ENCODE measurements at places on chromosomes 2 and 18. TPM values are rescaled to one million over a fixed set of nuclear protein-coding genes. Genes with fewer than 3 reads are reported as not detected.

DNA sequence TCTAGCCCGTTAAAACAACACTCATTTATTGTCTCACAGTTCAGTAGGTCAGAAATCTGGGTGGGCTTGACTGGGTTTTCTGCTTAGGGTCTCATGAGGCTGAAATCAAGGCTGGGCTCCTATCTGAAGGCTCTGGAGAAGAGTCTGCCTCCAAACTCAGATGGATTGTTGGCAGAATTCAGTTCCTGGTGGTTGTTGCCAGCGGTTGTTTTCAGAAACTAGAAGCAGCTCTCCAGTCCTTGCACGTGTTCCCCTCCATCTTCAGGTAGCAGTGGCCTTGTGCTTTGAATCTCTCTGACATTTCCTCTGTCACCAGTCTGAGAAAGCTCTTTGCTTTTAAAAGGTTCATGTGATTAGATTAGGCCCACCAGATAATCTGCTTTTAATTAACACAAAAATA lies 20.1 kb upstream of the FN1 start:
- no peak for DNase-seq

GRCh38 chr18:48698707-48699106 lies 159.9 kb downstream of the CTIF start:
- DNase-seq, result no peak

DNA sequence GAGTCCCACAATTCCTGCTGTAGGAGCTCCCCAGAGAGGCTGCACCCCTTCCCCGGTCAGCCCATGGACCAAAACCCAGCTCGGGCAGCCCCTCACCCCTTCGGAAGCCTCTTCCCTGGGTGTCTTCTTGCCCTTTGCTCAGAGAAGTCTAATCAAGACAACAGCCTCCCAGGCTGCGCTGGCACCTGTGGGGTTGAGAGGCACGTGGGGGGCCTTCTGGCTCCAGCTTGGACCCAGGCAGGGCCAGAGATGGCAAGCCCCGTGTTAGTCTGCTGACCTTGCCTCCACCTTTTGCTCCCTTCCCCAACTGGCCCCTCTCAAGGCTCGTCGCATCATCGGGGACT lies 10.4 kb downstream of the SLC4A3 start:
- no peak for DNase-seq

DNA sequence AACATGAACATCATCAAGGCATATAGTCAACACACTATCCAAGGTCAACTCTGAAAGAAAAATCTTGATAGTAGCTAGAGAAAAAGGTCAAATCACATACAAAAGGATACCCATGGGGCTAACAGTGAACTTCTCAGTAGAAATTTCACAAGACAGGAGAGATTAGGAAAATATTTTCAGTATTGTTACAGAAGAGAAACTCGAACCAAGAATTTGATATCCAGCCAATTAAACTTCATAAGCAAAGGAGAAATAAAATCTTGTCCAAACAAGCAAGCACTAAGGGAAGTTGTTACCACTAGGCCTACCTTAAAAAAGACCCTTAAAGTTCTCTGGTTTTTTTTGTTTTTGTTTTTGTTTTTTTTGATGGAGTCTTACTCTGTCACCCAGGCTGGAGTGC lies 242.5 kb downstream of the EXOC6B start:
- no peak for DNase-seq

DNA sequence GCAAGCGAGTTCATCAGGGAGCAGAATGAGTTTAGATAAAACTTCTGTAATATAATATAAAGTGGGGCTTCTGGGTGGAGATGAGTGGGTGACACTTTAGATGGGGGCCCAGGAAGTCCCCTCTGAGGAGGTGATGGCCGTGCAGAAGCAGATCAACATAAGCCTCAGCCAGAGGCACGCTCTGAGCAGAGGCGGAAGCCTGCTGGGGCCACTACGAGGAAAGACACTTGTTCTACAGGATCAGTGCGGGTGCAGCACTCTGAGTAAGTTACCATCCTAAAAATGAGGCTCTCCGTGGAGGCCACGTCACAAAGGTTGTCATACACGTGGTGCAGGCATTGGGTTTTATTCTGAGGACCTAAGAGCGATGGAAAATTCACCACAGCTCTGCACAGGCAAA lies 22.3 kb downstream of the TMEM18 start:
- no peak for DNase-seq

GRCh38 chr18:40851014-40851429 lies 1104.0 kb upstream of the PIK3C3 start:
- DNase-seq, result peak; percentile 31

GRCh38 chr2:67186871-67187270 lies 210.3 kb upstream of the ETAA1 start:
- DNase-seq, result no peak

DNA sequence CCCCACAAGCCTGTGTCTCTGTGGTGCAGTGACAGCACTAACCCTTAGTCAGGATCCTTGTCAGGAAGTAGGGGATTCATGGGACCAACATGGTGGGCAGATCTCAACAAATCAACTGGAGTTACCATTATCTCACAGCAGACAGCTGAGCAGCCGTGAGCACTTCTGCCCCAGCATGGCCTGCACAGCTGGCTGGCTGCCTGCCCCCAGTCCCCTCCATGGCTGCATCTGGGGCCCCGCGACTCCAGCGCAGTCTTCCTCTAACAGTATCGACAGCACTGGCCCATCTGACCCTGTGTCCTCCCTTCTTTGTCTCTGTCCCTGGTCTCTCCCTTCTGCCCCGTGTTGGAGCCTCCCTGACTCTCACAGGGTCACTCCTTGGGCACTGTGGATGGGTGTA lies 4.7 kb upstream of the ADCY3 start:
- no peak for DNase-seq

DNA sequence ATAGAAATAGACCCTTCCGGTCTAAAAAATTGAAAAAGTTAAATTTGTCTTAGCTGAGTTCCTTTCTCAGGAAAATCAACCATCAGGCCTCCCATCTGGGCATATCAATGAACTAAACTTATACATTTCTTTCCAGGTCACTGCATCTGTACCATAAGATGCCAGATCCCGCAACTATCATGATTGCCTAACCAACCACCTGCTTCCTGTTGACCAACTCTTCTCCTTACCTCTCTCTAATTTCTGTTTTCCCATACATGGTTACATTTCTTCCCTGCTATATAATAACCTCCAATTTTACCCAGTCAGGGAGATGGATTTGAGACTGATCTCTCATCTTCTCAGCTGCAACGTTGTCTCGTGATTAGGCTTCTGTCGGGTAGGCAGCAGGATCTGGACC lies 228.7 kb downstream of the FSIP2 start:
- DNase-seq, result no peak

DNA sequence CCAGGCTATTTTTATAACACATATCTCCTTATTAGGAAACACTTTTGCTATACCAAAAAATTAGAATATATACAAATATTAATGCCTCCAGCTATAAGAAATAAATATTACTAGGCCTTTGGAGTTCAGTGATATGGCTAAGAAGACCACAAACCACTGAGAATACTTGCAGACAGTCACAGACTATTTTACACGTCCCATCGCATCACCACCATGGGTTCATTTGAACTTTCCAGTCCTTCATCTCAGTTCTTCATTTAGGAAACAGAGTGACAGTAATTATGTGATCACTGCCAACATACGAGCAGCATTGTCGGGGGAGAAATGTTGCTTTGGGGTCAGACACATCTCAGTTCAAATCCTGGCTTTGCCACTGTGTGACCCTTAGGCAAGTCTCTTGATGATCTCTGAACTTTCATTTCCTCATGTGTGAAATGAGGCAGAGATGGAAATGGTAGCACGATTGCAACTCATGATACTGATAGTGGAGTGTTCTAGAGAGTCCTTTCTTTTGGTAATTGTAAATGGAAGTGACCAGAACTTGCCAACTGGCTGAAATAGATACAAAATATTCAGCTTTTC lies 138.9 kb upstream of the NRP2 start:
- no peak for DNase-seq

GRCh38 chr2:222561817-222562645 lies 93.9 kb downstream of the FARSB start:
- DNase-seq, result peak; percentile 23

- DNase-seq, result no peak
Measured at GRCh38 chr18:2134364-2134763, 436.9 kb downstream of the METTL4 start.

DNA sequence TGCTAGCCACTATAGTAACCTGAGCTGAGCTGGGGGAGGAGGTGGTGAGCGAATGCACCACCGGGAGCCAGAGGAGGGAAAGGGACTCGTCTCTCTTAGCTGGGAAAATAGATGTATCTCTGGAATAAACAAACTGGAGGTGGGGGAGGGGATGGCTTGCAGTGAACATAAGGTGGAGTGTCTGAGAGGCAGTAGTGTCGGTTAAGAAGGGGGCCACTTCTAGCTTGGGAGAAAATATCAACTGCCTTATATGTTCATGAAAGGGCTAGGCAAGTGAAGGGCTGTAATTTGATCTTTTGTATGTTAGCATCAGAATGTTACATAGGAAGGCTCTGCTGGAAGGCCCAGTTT lies 2.2 kb downstream of the SETBP1 start:
- DNase-seq, result no peak

GRCh38 chr2:47295981-47296635 lies 106.8 kb upstream of the MSH2 start:
- no peak for DNase-seq

- DNase-seq, result no peak
Measured at GRCh38 chr2:100041946-100042345, 100.4 kb downstream of the AFF3 start.

DNA sequence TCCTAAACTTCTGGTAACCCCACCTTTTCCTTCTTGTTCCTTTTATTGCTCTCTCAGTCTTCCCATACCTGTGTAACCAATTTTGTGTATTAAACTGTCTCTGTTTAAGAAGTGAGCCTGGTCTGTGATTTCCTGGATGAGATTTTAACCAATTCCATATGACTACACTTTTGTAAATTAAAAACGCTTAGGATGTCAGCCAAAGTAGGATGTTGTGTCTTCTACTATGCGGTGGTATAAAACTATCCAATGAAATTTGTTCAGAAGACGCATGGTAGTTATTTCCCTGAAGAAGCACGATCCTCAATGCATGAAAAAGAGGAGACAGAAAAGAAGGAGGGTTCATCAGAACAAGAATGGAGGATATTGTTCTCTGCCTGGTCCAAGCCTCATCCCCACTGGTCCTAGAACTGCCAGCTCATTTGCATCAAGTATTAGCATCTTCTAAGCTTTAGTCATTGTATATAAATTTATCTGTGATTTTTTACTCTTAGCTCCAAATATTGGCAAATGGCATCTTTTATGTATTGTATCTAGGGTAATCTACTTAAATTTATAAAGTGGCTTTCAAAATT lies 127.4 kb downstream of the TGIF1 start:
- DNase-seq, result no peak

GRCh38 chr18:79766308-79766707 lies 31.4 kb upstream of the KCNG2 start:
- no peak for DNase-seq

DNA sequence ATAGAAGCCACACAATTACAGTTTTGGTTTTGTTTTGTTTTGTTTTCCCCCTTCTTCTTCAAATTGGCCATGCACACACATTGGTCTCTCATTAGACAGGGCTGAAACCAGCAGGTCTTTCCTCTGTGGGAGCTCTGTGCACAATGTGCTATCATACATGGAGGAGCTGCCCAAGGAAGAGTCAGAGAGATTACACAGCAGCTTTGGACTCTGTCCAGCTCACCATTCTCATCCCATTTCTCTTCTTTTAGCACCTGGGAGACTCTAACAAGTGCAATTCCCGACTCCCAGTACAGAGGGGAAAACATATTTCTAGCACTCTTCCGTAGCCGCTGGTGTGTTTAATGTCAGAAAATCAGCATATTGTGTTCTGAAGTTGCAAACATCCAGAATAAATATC lies 29.4 kb downstream of the POU3F3 start:
- no peak for DNase-seq

DNA sequence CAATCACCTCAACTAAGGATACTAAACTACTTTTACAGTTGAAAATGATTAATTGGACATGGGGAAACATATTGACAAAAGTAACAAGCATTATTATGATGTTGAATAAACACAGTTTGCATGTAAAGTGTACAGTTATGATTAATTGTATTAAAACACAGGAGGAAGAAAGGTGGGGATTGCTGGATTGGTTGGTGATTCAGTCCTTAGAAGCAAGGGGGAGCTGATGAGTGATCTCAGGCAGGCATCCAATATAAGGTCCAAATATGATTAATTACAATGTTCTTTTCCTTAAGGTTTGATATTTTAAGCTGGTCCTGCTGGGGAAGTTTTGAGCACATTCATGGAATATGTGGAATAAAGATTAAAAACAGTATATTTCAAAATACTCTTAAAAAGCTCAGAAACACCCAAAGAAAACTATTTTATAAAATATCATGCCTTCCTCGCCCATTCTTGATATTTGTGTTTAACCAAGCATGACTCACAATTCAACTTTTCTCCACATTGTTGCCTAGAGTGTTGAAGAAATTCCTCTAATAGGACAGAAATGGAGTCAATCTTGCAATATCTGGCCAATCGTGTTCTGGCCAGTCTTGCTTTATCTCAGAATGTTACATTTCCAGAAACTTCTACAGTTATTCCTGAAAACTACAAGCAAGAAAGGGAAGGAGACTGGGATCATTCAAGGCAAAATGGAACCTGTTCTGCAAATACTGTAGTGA lies 268.2 kb downstream of the RPIA start:
- DNase-seq, result no peak

- DNase-seq, result no peak
Measured at GRCh38 chr2:221981912-221982470, 316.8 kb downstream of the PAX3 start.

- peak; percentile 61 for DNase-seq
Measured at GRCh38 chr2:119005051-119005450, 63.1 kb downstream of the MARCO start.

GRCh38 chr18:9846162-9846925 lies 39.4 kb upstream of the TXNDC2 start:
- no peak for DNase-seq

- DNase-seq, result peak; percentile 70
Measured at GRCh38 chr2:38146275-38146906, 70.4 kb upstream of the CYP1B1 start.

C2orf49 gene
- 29.5 TPM for total RNA-seq

MAP3K19 gene
- not detected for total RNA-seq

DPYSL5 gene
- 1.3 TPM for total RNA-seq

GREB1L gene
- 1.5 TPM for total RNA-seq

RESP18 gene
- not detected for total RNA-seq

POTEJ gene
- not detected for total RNA-seq

CRYGD gene
- not detected for total RNA-seq

ALPP gene
- total RNA-seq, result not detected

All from kidney epithelial cell (primary cell).